Upper lobe of left lung (tissue), 6 donors: ENCODE measurements at places on chromosomes 5 and 9. TPM values are rescaled to one million over a fixed set of nuclear protein-coding genes. Genes with fewer than 3 reads are reported as not detected.

- DNase-seq: no peak
These were observed 95.6 kb downstream of the ESM1 start for GRCh38 chr5:54889826-54890225.

- DNase-seq: no peak
These were observed 151.1 kb downstream of the MPDZ start for GRCh38 chr9:13128266-13128860.

GRCh38 chr5:40223884-40224402, 455.8 kb upstream of the PTGER4 start:
- DNase-seq: no peak

GRCh38 chr5:43034591-43034968, 5.5 kb downstream of the ANXA2R start:
- DNase-seq: no peak

DNA sequence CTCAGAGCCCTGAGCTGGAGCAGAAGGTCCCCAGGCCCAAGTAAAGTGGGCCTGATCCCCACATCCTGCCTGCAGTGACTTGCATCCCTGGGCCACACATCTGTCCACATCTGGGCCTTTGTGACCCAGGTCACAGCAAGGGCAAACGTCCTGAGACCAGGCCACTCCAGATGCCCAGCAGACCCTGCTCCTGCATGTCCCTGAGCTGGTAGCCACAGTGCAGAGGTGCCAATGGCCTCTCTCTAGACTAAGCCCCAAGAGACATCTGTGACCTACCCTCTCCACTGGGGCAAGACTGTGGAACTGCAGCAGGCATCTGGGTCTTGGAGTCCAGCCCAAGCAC, 2.5 kb downstream of the FLT4 start:
- DNase-seq: no peak

DNA sequence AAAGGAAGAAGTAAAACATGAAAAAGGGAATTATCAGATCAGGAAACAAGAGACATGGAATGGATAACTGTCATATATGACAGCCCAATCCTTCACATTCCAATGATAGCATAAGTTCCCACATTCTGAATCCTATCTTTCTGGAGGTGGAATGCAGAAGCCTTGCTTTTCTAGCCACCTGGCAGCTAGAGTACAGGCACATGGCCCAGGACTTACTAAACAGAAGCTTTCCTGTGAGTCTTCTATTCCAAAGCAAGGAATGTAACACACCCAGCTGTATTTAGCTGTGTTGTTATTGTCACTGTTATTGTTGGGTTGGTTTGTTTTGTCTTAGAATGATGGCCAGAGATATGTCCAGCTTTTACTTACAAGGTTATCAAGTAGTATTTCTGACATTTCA, 780.5 kb upstream of the ZNF608 start:
- no peak for DNase-seq

DNA sequence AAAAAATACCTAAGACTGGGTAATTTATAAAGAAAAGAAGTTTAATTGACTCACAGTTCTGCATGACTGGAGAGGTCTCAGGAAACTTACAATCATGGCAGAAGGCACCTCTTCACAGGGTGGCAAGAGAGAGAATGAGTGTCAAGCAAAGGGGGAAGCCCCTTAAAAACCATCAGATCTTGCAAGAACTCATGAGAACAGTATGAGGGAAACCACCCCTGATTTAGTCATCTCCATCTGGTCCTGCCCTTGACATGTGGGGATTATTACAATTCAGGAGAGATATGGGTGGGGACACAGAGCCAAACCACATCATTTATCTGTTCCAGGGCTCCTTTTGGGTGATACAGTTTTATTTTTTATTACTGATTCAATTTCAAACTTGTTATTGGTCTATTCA, 23.2 kb upstream of the ADAMTS16 start:
- no peak for DNase-seq

DNA sequence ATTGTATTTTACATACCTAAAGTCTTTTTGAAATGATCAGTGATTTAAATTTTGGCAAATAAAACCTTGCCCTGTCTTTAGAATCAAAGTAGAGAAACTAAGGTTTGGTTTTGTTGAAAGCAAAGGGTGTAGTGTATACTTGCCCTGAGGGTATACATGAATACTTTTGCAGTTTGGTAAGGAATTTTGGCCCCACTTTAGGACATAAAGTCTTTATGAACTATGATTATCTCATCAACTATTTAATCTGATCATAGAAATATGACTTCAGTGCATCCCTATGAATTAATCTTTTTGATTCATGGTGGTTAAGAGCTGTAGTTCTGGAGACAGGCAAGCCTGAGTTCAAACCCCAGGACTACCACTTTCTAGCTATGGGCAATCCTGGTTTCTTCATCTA, 17.7 kb downstream of the RAD1 start:
- DNase-seq: no peak

GRCh38 chr9:21504894-21505293, 22.8 kb upstream of the IFNE start:
- DNase-seq: no peak

- DNase-seq: no peak
These were observed 3.9 kb downstream of the GRK6 start for GRCh38 chr5:177430140-177430951.

DNA sequence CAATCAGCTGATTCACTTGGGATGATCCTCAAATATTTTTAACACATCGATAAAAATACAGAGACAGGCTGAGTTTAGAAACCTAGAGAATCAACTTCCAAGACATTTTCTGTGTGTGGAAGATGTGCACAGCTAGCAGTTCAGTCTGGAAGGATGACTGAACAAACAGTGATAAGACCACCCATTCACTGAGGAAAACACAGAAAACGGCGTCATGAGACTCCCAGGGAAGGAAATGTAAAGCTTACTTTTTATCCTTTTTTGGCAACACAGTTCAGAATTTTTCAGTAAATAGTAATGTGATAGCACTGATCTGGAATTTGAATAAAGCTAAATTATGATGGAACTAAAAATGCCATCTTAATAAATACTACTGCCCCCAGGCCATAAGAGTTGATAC, 277.6 kb downstream of the SEMA5A start:
- DNase-seq: no peak

DNA sequence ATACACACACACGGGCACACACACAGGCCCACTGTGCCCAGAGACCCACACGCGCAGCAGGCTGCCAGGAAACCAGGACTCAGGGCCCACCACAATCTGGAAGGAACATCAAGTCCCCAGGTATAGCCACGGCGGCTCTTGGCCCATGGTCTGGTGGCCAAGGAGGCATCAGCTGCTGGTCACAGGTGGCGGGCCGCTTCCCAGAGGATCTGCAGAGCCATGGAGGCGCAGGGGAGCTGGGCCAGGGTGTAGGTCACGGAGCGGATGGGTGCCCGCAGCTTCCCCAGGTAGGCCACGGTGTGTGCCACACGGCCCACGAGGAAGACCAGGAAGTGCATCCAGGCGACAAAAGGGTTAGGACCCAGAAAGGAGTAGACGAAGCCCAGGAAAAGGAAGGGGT, 13.4 kb downstream of the PTGES start:
- DNase-seq: no peak

GRCh38 chr9:91197232-91198181, 164.2 kb downstream of the AUH start:
- DNase-seq: no peak

DNA sequence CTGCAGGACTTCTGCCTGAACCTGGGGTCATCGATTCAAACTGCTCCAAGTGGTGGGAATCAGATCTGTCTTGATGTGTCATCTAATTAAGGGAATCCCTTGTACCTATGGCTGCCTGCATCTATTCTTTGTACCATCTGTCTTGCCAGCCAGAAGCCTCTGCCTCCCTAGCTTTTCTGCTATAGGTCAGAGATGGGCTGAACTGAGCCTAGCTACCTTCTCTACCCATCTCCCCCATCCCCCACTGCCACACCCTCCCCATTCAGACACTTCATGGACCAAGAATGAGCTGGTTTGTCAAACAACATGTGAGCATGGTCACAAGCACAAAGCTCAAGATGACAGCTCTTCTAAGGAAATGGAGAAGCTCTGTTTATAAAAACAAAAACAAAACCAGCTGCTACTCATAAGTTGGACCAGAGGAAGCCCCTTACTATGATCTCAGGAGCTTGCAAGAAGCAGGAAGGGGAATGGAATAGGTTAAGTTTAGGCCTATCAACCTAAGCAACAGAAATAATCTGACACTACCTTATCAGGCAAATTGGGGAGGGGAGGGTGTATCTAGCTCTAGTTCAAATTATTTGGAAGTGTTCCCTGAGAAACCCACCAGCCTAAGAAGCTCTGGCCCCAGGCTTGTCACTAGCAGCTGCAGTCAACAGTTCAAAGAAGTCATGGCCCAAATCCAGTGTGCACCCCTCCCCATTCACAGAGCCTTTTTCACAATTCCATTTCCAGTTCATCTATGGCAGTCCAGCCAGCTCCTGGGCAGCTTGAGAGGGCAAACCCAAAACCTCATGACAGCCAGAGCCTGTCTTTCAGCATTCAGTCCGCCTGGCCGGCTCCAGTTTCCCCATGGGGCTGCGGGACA, 29.9 kb downstream of the SKP1 start:
- DNase-seq: no peak

DNA sequence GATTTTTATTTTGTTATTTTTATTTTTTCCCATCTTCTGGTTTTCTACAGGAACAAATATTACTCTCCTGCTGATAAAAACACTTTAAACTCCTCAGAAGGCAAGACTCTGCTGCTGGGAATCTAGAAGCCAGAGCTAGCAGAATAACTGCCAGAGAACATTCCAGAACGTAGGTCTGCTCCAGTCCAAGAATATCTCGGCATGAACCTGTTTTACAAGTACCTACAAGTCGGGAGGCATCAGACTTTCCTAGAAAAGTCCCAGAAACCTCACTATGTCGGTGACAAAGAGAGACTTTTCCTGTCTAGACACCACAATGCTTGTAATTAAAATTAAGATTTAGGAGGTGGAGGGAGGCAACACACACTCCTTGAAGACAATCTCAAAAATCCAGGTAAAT, 41.4 kb downstream of the FABP6 start:
- no peak for DNase-seq

- no peak for DNase-seq
These were observed 52.3 kb upstream of the MTAP start for GRCh38 chr9:21750021-21750735.

DNA sequence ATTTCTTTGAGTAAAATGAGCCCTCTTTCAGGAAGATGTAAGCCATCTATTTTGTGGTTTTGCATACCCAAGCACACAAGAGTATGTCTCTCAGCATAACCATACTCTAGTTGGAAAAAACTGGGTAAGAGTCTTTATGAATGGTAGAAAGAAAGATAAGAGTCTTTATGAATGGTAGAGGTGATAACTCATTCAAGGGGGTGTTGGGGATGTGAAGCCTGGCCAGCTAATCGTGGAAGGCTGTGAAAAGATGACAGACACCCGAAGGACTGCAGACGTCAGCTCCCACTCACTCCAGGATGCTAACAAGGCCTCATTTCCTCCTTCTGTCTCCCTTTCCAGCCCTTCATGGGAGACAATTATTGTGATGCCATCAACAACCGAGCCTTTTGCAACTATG, 228.5 kb downstream of the PAPPA start:
- no peak for DNase-seq

DNA sequence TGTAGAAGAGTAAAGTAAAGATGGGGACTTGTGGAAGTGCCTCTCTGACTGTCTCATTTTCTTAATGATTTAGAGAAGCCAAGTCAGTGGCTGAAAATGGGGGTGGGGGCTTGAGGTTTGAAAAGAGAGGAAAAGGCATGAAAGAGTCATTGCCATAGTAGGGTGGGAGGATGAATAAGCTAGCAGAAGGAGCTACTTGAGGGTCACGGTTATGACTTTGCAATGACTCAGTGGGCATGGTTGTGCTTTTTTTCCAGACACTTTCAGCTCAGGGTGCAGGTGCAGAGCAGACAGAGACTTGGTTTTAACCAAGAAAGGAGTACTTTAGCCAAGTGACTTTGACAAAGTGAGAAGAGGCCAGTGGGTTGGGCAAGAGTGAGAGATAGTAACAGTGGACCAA, 117.8 kb downstream of the PTTG1 start:
- DNase-seq: no peak

DNA sequence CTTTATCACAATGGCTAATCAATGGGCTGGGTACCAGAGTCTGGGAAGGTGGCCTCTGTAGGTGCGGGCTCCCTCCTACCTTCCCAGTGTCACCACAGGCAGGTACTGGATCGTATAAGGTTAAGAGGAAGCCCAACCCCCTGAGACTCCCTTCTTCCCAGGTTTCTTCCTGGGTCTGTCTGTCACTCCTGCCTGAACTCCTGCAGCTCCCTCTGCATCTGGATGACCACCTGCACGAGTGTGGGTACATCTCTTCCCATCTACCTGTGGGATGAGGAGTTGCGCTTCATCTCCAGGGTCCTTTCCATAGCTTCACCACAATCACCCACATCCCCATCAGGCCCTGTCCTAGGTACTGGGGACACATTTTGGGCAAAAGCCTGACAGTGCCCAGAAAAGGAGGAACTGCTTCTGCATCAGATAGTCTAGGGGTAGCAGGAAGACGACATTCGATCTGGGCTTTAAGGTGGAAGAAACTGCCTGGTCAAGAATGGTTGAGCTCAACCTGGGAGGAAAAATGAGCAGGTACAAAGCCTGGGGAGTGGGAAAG, 112.2 kb upstream of the ALDH1B1 start:
- no peak for DNase-seq

DNA sequence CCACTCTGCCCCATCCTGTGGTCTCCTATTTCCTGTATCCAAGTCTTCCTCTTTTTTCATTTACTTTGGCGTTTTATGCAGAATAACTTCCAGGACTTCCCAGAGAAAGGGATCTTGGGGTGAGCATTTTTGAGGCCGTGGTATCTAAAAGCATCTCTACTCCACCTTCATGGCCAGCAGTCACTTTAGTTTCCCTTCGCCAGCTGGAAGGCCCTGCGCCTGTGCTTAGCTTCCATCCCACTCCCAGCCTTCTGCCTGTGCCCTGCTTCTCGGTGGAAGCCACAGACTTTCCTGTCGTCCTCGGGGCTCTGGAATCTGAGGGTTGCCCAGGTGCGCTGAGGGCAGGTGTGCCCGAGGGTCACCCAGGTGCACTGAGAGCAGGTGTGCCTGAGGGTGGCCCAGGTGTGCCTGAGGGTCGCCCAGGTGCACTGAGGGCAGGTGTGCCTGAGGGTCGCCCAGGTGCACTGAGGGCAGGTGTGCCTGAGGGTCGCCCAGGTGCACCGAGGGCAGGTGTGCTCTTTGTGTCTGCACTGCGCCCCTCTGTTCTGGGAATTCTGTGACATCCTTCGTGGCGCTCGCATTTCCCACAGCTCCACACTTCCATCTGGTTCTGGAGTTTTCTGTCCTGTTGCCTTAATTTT, 32.4 kb upstream of the LRRC14B start:
- no peak for DNase-seq

- DNase-seq: no peak
These were observed 61.4 kb downstream of the KIF24 start for GRCh38 chr9:34267660-34268059.

Gene CDKN2B
- total RNA-seq: 63.7 TPM

Gene GALT
- total RNA-seq: 72.2 TPM

Gene INPP5E
- total RNA-seq: 15.6 TPM

Gene ZFP37
- 1.3 TPM for total RNA-seq

Gene C9orf153
- total RNA-seq: 1.0 TPM

Gene GLDC
- 0.81 TPM for total RNA-seq

Gene NR2F1
- 29.3 TPM for total RNA-seq

Gene CDH18
- total RNA-seq: not detected

Gene SEMA6A
- total RNA-seq: 25.5 TPM

Gene GKAP1
- total RNA-seq: 4.4 TPM

Gene DMRT3
- total RNA-seq: 0.49 TPM
